ENCODE measurements at places on chromosomes 2 and 18. TPM values are rescaled to one million over a fixed set of nuclear protein-coding genes. Genes with fewer than 3 reads are reported as not detected.
A peak's percentile ranks its signal among the peaks of the same experiment; 100 is the strongest.

- H3K27me3 ChIP-seq = peaks cover 86% of the 10 kb centered on the region
- H3K36me3 ChIP-seq = no peaks in the 10 kb centered on the region
- no peak overlapping the region for H3K4me3 ChIP-seq
- DNase-seq = no peak
Observed at GRCh38 chr2:44936715-44937687, 4.5 kb upstream of the SIX3 start.

- DNase-seq = peak; percentile 29
- no peaks in the 10 kb centered on the region for H3K27me3 ChIP-seq
- H3K27ac ChIP-seq = no peak overlapping the region
- no peaks in the 10 kb centered on the region for H3K36me3 ChIP-seq
Observed at GRCh38 chr18:34158881-34159690, 65.6 kb downstream of the NOL4 start.

The KIF3C gene
- 38.7 TPM for total RNA-seq

DNA sequence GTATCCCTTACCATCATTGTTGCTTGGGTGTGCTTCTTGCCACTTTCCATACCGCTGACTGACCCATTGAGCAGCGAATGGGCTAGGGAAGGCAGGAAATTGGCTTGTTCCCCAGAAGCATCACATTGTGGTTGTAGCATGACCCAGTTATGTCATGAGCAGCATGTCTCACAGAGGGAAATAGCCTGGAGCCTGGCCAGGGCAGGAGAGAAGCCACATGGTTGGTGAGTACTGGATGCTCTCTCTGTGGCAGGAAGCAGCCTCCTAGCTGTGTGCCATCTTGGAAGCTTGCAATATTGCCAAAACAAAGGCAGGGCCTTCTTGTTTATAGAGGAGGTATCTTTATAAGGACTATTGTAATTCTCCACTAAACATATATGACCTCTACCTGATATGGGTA is 482.6 kb downstream of the PIK3C3 start:
- H3K36me3 ChIP-seq = no peaks in the 10 kb centered on the region
- H3K27me3 ChIP-seq = no peaks in the 10 kb centered on the region
- H3K4me1 ChIP-seq = no peaks in the 10 kb centered on the region
- H3K27ac ChIP-seq = no peak overlapping the region
- H3K4me3 ChIP-seq = no peak overlapping the region
- DNase-seq = peak; percentile 77

DNA sequence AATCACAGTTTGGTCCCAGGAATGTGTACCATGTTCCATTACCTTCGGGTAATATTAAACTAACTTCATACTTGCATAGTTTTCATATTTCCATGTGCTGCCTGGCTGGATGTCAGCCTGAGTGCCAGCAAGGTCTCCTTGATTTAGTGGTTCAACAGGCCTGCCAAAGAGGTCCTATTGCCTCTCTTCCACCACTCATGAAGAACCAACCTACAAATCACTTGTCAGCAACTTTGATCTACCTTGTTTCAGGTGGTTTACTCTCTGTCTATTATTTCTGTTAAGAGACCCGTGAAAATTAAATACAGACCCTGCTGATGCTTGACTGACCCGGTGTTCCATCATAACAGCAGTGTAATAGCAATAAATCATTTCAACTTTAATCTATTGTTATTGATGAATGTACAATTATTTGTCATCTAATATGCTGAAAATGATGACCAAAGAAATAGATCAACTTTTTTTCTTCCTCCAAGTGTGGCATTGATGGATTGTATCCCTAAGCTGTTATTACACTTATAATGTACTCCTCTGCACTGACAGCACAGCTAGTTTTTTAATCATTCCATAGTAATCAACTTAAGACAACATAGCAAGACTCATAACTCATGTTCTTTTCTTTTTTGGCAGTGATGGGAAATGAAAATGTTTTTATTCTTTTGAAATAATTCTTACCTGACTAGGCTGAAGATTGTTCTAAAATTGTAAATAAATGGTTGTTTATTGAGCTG is 1220.2 kb upstream of the ACVR2A start:
- no peak overlapping the region for H3K27ac ChIP-seq
- no peaks in the 10 kb centered on the region for H3K36me3 ChIP-seq
- H3K4me3 ChIP-seq = no peak overlapping the region
- H3K4me1 ChIP-seq = peaks cover 4% of the 10 kb centered on the region
- DNase-seq = peak; percentile 10

The ANKRD62 gene
- total RNA-seq = not detected

The RNF149 gene
- 36.4 TPM for total RNA-seq

GRCh38 chr18:23141104-23141999 is 6.1 kb downstream of the CABLES1 start:
- H3K36me3 ChIP-seq = no peaks in the 10 kb centered on the region
- H3K4me3 ChIP-seq = no peak overlapping the region
- no peaks in the 10 kb centered on the region for H3K27me3 ChIP-seq
- H3K4me1 ChIP-seq = peaks cover 25% of the 10 kb centered on the region
- H3K27ac ChIP-seq = no peak overlapping the region

The R3HDM1 gene
- total RNA-seq = 39.5 TPM

- H3K4me1 ChIP-seq = no peaks in the 10 kb centered on the region
- H3K36me3 ChIP-seq = no peaks in the 10 kb centered on the region
- H3K4me3 ChIP-seq = no peak overlapping the region
- no peaks in the 10 kb centered on the region for H3K27me3 ChIP-seq
Observed at GRCh38 chr2:197170208-197170607, 140.4 kb downstream of the ANKRD44 start.

DNA sequence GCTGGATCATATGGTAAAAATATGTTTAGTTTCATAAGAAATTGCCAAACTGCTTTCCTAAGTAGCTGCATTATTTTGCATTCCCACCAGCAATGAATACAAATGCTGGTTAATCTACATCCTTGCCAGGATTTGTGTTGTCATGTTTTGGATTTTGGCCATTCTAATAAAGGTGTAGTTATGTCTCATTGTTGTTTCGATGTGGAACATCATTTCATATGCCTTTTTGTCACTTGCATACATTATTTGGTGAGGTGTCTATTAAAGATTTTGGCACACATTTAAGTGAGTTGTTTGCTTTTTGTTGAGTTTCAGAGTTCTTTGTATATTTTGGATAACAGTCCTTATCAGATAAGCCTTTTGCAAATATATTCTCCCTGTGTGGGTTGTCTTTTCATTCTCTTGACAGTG is 299.2 kb upstream of the TFPI start:
- H3K27ac ChIP-seq = no peak overlapping the region
- no peak for DNase-seq
- H3K4me1 ChIP-seq = no peaks in the 10 kb centered on the region
- no peaks in the 10 kb centered on the region for H3K36me3 ChIP-seq

DNA sequence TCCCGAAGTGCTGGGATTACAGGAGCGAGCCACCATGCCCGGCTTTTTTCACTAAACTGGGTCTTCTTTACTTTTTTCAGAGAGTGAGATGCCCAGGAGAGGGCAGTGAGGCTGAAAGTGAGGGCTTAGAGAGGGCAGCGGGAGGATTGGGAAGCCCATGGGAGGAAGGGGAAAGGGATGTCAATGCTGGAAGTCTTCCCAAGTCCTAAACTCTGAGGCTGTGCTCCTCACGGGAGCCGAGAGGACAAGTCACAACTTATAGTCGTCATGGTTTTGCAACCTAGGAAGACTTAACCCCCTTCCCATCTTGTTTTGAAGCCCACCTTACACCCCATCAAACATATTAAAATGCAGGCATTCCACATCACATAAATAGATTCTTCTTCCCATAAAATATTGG is 15.1 kb upstream of the MEP1B start:
- H3K36me3 ChIP-seq = no peaks in the 10 kb centered on the region
- no peaks in the 10 kb centered on the region for H3K27me3 ChIP-seq
- no peaks in the 10 kb centered on the region for H3K4me1 ChIP-seq

DNA sequence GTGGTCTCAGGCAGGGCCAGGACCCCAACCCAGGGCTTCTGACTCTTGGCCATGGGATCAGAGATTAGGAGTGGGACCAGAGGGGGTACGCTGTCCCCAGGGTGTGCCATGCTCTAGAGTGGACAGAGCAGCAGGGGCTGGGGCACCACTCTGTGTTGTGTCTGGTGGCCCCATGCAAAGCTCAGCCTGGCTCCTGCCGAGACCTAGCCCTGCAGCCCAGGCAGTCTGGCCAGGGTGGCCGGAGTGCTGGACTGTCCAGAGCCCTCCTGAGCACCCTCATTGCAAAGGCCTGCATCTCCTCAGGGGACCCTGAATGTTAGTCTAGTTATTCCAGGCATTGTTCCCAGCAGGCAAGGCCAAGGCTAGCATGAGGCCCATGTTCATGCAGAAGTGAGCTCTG is 162.3 kb downstream of the TNS1 start:
- no peak for DNase-seq
- peaks cover 21% of the 10 kb centered on the region for H3K36me3 ChIP-seq
- no peak overlapping the region for H3K4me3 ChIP-seq
- no peaks in the 10 kb centered on the region for H3K27me3 ChIP-seq

Data from astrocyte (in vitro differentiated cells and primary cell).